ENCODE measurements at places on chromosomes 7 and 10.

DNA sequence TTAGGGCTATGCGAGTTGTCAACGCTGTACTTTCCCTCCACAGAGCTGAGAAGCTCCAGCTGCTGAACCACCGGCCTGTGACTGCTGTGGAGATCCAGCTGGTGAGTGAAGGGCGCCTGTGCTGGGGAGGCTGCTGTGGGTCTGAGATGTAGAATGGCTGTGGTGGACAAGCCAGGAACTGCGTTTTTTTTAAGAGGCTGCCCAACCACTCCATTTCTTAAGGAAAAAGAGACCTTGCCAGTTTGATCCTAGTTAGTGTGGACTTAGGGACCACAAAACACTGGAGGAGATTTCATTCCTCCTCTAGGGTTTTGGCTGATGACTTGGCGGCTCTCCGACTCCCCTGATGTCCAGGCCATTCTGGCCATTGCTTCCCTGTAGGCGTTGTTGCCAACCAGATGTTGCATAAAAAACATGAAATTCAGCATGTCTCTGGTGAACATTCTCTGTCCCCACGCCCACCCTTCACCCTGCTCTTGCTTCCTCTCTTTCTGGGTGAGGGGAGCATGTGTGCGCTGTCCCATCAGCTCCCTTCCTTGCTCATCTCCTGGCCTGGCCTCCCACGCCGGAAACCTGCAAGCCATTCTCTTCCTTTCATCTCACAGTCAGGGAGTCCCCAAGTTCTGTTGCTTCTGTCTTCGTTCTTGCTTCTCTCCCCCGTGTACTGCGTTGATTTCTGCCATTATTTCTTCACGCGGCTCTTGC, 30.9 kb downstream of the CRCP start:
- no peak for DNase-seq

GRCh38 chr7:92815412-92815811, 21.0 kb downstream of the CDK6 start:
- no peak for DNase-seq

DNA sequence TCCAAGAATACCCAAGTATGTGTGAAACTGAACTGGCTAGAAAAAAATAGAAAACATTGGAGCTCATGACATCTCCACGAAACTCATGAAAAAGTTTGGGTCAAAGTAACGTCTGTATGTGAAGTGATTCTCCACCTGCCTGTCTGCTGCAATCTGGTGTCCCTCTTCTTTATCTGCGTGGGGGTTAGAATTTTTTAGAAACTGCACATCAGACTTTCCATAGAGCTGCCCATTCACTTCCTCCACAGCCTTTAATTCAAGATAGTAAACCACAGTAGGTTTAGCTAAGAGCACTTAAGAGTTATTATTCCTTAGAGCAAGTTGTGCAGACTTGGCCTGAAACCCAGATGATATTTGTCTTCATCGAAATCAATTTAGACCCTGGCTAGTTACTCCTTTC, 55.3 kb downstream of the SCIN start:
- DNase-seq, result no peak

- DNase-seq, result no peak
Measured at GRCh38 chr10:1287971-1288401, 231.8 kb downstream of the WDR37 start.

- no peak for DNase-seq
Measured at GRCh38 chr10:88309365-88309764, 273.8 kb downstream of the RNLS start.

- no peak for DNase-seq
Measured at GRCh38 chr7:110704225-110704624, 386.7 kb upstream of the LRRN3 start.

DNA sequence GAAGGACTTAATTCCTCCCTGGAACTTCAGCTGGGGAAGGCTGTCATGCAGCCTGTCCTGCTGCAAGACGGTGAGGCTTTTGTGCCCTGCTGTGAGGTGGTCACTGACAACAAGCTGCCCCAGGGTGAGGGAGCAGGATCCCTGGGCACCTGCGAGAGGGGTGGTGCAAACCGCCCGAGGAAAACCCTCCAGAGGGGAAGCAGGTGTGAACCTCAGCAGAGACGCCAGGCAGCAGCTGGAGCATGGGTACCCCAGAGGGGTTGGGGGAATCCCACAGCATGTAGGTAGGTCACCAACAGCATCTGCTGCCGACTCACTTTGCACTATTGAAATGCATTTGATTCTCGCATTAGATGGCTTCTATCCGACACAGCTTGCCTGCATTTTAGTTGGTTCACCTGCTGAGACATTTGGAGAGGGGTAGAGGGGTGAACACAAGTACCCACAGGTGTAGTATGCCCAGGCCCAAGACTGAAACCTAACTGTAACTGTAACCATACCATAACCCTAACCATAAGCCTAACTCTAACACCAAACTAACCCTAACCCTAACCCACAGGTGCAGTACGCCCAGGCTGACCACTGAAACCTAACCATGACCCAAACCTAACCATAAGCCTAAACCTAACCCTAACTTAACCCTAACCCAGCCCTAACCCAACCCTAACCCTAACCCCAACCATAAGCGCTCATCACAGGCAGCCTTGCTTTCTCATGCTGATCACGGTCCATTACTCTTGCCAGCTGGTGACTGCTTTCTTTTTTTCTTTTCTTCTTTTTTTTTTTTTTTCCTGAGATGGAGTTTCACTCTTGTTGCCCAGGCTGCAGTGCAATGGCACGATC, 85.9 kb downstream of the ELFN1 start:
- no peak for DNase-seq

DNA sequence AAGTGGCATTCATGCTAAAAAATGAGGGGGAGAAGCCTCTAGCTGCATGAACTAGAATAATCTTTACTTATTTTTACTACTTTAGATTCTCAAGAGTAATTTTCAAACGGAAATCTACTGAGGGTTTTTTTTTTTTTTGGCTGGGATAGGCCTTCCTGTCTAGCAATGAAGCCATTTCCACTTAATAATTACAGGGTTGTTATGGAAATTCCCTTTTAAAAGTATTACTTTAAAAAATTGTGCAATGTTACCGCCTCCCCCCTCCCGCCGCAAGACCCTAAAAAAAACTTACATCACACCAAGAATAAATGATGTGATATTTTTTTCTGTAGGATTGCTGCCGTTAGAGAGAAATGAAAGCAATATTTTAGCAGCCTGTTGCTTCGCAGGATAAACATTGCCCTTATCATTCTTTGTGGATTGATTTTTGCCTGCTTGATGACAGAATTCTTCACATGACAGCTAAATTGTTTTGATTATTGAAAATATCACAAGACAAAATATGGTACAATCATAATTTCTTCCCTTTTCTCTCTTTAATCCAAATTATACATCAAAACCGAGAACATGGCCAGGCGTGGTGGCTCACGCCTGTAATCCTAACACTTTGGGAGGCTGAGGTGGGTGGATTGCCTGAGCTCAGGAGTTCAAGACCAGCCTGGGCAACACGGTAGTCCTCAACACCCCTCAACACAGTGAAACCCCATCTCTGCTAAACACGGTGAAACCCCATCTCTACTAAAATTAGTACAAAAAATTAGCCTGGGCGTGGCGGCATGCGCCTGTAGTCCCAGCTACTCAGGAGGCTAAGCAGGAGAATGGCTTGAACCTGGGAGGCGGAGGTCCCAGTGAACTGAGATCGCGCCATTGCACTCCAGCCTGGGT, 32.8 kb downstream of the ARL4A start:
- DNase-seq, result no peak

GRCh38 chr10:73405556-73405955, 8.3 kb downstream of the ANXA7 start:
- DNase-seq, result no peak

DNA sequence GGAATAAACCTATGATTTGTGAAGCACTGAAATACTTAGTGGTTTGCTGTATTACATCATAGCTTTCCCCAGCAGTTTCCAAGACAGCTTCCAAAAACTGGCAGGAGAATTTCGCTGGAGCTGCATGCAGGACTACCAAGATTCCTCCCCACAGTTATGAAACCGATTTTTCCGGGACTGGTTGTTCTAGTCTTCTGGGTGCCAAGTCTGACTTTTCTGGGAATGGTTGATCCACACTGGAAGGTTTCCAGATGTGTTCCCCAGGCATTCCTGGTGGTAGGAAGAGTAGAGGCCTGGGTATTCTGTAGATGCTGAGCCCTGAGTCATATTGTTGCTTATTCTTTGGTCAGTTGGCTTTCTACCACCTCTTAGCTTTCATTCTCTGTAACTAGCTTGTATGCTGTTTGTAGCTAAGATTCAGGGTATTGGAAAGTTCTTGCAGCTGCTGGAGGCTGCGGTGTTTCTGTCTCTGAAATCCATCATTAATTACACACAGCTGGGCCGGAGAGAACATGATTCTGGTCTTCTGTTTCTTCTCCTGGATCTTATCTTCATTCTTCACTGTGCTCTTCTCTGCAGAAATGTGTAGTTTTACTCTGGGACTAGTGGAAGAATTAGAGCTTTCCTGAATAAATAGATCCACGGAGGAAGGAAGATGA, 6.3 kb downstream of the ABCC2 start:
- DNase-seq, result no peak

- DNase-seq, result no peak
Measured at GRCh38 chr10:67015225-67015624, 89.4 kb downstream of the LRRTM3 start.

DNA sequence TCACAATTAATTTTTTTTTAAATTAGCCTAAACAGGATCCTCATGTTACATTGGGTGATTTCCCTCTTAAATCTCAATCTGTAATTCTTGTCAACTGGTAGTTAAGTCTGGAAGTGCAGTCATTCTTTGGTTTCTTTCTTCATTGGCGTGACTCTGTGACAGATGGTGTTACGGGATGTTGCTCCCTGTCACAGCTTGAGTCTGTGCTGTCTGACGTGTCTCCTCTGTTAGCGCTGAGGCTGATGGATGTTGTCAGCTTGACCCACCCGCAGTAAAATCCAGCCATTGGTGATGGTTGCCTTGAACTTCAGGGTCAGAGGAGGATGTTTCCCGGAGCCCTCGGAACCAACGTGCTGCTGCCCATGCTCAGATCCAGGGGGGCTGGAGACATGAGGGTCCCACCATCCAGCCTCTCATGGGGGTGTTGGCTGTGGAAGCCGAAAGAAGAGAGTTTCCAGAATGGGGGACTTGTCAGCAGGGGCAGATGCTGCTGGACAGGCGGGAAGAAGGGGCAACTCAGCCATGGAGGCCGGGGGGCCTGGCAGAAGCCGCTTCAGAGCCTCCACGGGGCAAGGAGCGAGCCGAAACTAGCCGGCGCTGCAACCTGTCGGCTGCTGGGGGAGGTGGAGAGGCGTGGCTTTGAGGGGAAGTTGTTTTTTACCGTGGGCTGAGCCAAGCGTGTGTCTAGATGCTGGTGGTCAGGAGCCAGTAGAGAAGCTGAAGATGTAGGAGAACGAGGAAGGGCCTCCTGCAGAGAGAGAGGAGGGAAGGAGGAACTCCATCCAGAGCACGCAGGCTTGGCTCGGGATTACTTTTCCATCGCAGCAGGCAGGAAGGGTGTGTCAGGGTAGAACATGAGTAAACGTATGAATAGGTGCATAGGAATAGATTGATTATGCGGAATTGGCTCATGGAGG, 3.5 kb downstream of the SUN1 start:
- DNase-seq, result no peak

GRCh38 chr10:103833731-103834365, 21.5 kb downstream of the SH3PXD2A start:
- DNase-seq, result no peak

DNA sequence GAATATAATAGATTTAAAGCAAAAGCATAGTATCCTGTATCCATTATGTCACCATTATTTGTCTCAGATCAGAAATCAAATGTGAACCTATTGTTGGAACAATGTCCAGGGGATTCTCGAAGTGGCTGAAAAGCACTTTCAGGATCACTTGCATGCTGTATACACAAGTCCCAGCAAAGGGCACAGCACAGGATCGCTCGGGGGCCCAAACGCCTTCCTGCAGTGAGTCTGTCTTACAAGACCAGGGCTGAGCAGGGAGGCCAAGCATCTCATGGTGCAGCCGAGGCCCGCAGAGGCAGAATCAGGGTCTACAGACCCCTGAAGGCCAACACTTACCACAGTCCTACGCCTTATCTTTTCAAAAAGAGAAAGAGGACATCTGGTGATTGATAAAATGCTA, 92.3 kb downstream of the TNS3 start:
- DNase-seq, result no peak

GRCh38 chr7:66429498-66430163, 199.1 kb upstream of the KCTD7 start:
- no peak for DNase-seq

- no peak for DNase-seq
Measured at GRCh38 chr7:50725774-50726173, 56.9 kb downstream of the GRB10 start.

GRCh38 chr10:5462841-5463293, 36.5 kb downstream of the CALML5 start:
- DNase-seq, result no peak

DNA sequence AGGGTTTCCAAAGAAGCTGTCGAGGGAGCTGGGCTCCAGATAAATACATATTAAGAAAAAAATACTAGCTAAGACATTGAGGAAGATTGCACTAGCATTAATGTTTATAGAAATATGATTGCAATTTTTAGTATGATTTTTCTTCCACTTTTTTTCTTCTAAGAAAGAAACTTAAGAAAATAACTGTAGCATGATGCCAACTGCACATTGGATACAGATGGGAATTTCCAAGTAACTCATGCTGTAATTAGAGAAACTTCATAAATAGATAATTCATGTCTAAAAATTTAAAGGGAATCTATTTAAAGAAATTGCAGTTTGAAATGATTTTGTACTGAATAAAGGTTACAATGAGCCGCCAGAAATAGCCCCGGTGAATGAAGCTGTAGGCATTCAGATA, 119.4 kb downstream of the POLR1F start:
- DNase-seq, result no peak

DNA sequence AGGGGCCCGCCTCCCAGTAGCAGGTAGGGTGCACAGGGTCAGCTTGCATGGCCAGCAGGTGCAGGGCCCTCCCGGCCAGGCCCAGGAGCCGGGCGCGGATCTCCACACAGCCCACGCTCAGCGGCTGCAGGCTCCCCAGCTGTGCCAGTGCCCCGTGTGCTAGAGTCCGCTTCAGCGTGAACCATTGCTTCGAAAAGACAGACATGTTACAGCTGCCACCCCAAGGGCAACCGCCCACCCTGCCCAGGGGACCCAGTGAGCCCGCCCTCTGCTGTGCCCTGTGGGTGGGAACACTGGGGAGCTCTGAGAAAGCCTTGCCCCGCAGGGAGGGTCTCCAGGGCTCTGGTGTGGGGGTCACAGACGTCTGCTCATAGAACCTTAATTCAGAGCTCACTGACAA, 64.3 kb upstream of the NKX6-2 start:
- no peak for DNase-seq

Measured in stimulated activated CD8-positive, alpha-beta memory T cell treated with anti-CD3 and anti-CD28 coated beads, Interleukin-12 subunit alpha, Interleukin-12 subunit beta, amount 100 ng/mL, for 4 hours (primary cell).